ENCODE measurements at places on chromosomes 4 and X.
A peak's percentile ranks its signal among the peaks of the same experiment; 100 is the strongest.

DNA sequence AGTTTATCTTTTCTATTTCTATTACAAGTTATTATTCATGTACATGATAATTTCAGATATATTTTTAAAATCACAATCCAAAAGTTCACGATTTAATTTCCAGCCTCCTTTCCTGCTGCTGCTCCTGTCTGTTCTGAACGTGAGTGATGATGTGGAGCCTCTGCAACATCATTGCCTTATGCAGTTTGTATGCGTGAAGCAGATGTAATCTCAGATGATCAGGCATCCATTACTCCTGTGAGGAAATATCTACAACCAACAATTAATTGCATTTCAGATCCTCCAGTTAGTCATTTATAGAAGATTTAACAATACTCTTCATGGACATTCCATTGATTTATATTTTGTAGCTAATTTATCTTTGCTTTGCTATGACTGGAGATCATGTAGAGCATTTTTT, 668.7 kb upstream of the EPHA5 start:
- DNase-seq: no peak

- peak; percentile 49 for DNase-seq
These were observed 1.8 kb downstream of the ARHGAP4 start for GRCh38 chrX:153924149-153924861.

DNA sequence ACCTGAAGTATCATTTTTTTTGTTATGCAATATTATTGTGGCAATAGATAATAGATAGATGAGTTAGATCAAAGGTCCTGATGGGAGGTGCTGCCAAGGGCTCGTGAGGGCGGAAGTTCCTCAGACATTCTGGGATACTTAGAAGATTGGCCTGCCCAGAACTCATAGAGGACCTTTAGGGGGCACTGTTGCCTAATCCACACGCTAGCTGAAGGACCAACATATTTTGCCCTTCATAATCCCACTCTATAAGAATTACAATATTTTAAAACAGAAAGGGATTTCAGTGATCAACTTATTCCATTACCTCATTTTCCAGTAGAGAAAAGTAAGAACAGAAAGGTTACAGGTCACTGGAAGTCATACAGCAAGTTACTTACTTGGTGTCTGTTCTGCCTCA, 22.9 kb upstream of the COX7B2 start:
- DNase-seq: no peak

DNA sequence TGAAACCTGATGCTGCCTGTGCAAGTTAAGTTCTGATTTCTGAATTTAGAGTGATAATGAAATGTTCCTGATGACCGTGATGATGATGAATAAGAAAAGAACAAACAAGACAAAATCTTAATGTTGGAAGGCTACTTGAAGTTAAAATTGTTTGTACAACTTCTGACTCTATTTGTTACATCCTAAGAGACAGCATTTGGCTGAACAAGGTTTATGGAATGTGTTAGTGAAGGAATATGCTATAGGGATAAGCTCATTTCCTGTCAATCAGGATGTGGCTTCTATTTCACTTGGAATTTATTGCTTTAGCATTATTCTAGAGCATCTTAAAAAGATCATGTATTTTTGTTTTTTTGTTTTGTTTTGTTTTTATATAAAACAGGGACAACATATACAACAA, 267.5 kb downstream of the FAT4 start:
- DNase-seq: no peak

DNA sequence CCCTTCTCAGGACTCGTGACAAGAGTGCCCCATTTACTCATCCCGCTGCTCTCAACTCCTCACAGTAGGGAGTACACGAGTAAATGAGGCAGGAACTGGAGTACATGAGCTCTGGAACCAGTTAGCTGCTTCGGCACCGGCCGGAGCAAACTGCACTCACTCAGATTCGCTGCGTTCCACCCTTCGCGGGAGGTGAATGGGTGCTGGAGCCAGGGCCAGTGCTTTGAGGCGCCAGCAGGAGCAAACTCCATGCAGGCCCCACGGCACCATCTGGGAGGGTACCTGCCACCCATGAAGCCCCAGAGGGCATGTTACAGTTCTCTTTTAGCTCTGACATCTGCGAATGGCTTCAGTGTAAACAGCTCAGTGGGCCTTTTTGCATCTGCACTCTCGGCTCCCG, 315.5 kb upstream of the GK2 start:
- no peak for DNase-seq

GRCh38 chr4:13348216-13348615, 135.9 kb downstream of the RAB28 start:
- no peak for DNase-seq

GRCh38 chrX:22748093-22748999, 251.4 kb upstream of the DDX53 start:
- no peak for DNase-seq

GRCh38 chr4:123786920-123787319, 390.3 kb downstream of the SPRY1 start:
- no peak for DNase-seq

- DNase-seq: no peak
These were observed 281.7 kb downstream of the ZNF674 start for GRCh38 chrX:46263494-46263893.

DNA sequence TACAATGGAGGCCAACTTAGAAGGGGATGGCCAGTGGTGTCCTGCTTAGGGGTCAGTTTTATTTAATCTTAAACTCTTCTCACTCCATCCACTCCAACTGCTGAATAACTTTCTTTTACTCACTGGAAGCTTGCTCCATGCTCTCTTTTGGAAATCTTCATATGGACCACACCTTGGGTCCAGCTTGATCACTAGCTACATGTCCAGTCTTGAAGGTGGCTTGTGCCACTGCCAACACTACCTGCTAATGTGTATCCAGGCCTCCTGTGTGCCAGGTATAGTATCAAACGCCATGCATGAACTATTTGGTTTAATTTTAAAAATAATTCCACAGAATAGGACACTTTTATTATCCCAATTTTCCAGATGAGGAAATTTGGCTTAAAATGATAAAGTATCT, 37.0 kb upstream of the KDR start:
- no peak for DNase-seq

DNA sequence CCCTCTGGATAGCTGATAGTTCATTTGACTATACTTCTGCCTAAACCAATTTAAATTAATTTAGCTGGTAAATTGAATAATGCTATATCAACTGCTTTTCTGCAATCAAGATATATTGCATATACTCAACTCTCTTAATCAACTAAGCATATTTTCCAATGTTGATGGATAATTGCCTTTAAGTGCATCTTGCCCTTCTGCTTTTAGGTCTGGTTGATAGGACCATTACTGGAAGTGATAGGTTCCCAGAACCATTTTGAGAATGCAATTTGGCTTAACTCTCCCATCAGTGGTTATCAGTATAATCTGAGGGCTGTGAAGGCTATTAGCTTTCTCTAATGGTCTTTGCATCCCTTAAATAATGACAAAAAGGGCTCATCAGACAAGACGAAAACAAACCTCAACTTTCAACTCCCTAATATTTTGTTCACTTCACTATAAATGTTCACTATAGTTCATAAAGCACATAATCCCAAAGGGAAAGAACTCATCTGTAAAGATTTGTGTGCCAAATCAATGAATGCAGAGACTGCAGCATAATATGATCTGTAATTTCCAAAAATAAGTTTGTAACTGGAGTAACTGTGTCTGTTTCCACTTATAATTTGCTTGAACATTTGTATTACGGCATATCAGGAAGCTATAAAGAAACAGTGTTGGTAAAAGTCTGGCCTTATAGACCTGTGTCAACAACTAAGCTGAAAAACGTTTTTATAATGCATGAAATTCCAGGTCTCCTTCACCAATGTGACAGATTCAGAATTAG, 273.6 kb downstream of the FBXO8 start:
- DNase-seq: no peak

GRCh38 chr4:175282407-175282806, 364.2 kb downstream of the ADAM29 start:
- DNase-seq: no peak

- DNase-seq: no peak
These were observed 586.1 kb downstream of the ADGRL3 start for GRCh38 chr4:61786211-61786610.

- no peak for DNase-seq
These were observed 543.5 kb downstream of the PDHA2 start for GRCh38 chr4:96383349-96383748.

GRCh38 chr4:46123913-46124755, at the start of gene GABRG1:
Gene GABRG1 (minus strand): TSS chr4:46124054. CDS start chr4:46123913, 141 bp downstream.
- no peak for DNase-seq

DNA sequence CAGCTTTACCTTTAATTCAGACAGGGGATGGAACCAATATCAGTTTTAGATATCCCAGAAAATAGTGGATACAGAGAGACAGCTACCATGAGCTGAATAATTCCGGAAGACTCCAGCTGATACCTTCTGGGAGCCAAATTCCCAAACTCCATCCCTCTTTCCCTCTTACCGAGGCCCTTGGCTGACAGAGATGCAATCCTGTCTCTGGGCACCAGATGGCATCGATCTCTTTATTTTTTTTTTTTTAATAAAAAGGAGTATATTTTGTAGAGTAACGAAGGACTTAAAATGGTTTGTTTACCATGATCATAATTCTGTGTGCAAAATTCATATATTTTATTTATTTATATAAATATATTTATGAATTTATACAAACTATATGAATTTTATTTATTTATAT, 31.0 kb downstream of the RAB40A start:
- DNase-seq: no peak

DNA sequence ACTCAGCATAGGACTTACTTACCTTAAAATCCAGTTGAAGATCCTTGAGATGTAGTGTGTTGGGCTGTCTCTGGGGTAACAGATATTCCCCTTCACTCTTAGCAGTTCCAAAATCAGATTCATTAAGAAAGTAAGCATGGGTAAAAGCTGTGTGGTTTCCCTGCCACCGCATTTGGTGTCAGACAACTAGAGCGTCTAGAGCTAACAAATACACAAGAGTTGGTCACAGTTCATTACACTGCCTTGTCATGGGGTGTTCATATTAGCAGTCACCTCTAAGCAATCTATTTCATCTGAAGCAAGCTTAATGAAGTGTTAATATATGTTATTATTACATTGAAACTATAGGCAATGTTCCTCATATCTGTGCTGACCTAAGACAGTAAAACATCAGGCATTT, 342.8 kb downstream of the PPARGC1A start:
- DNase-seq: no peak

GRCh38 chr4:168183717-168184571, 91.6 kb downstream of the ANXA10 start:
- DNase-seq: no peak

GRCh38 chr4:1056671-1057402, 45.4 kb downstream of the FGFRL1 start:
- DNase-seq: no peak

GRCh38 chr4:95838192-95838591, 1.7 kb upstream of the PDHA2 start:
- DNase-seq: no peak

GRCh38 chr4:51851090-51851936, 8.4 kb downstream of the DCUN1D4 start:
- no peak for DNase-seq

Data from D721Med (cell line).